ENCODE measurements at places on chromosomes 1 and 21. TPM values are rescaled to one million over a fixed set of nuclear protein-coding genes. Genes with fewer than 3 reads are reported as not detected.

GRCh38 chr1:230175163-230175747, 108.2 kb downstream of the GALNT2 start:
- DNase-seq, result no peak

DNA sequence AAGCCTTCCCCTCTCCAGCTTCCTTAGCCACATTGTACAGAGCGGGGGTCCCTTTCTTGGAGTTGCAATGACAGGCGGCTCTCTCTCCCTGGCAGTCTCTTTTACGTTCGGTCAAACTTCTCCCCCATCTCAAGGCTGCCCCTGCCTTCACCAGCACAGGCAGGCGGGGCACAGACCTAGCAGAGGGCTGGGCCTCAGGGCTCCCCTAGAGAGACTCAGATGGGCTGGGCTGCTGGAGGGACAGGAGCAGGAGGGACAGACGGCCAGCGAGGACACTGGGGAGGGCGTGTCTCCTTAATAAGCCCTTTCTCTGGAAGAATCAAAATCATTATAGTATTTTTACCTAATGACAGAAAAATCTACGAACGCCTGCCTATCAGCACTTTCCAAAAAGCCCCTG, 79.6 kb downstream of the CASZ1 start:
- no peak for DNase-seq

GRCh38 chr21:37462087-37462861, 95.7 kb downstream of the DYRK1A start:
- no peak for DNase-seq

DNA sequence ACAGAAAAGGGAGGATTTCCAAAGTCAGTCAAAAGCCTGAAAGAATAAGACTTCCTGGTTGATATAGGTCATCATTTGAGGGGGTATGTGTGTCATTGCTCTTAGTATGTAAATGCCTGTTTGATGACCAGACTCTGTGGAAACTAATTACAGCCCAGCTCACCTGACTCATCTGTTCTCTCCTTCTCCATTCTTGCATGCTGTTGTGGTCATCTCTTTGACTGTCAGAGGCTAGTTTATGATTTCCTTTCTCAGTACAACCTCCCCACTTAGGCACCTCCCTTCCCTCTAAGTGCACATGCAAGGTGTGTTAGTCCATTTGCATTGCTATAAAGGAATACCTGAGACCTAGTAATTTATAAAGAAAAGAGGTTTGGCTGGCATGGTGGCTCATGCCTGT, 2.4 kb upstream of the C1orf116 start:
- DNase-seq, result no peak

DNA sequence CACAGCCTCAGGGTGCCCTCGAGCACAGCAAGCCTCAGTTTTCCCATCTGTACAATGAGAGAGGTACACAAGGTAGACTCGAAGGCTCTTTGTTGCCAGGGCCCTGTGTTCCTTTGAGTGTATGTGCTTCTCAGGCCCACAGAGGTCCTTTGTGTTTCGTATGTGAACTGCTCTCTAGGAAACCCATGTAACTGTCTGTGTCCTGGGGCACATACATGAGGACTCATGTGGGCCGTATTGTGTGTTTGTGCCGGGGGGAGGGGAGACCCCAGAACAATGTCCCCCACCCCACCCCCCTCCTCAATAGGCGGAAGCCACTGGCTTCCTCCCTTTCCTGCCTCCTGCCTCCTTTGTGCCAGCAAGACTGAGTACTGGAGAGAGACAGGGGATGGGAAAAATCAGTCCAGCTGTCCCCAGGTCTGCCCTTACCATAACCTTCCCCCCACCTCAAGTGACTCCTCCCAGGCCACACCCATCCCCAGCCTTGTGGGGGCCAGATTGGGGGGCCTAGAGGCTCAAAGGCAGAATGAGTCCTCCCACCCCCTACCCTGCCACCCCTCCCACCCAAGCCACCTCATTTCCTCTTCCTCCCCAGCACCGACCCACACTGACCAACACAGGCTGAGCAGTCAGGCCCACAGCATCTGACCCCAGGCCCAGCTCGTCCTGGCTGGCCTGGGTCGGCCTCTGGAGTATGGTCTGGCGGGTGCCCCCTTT, at the start of gene TIE1:
TSS of gene TIE1 (plus strand) at position 605 of the 717 bp plus-strand sequence. CDS start at position 695, 90 bp downstream.
- DNase-seq, result no peak

GRCh38 chr1:9332513-9333143, 39.9 kb downstream of the SPSB1 start:
- no peak for DNase-seq

GRCh38 chr1:64881281-64881680, 85.1 kb downstream of the JAK1 start:
- no peak for DNase-seq

- DNase-seq, result no peak
These were observed 272.9 kb upstream of the CSF3R start for GRCh38 chr1:36755303-36756230.

DNA sequence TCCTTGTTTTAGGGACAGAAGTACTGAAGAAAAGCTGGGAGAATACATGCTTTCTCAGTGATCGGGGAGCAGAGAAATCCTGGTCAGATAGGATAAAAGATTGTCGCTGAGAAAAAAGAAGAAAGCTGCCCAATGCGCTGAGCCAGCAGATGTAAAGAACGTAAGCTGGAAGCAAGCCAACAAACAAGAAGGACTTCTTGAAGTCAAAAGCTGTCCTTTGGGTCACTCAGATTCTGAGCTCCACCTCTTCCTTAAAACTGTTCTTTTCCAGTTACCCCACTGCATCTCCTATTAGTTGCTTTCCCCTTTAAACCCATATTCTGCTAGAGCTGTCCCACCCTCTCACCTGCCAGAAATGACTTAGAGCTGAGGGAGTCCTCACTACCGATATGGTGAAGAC, 64.8 kb downstream of the GPR137B start:
- no peak for DNase-seq

DNA sequence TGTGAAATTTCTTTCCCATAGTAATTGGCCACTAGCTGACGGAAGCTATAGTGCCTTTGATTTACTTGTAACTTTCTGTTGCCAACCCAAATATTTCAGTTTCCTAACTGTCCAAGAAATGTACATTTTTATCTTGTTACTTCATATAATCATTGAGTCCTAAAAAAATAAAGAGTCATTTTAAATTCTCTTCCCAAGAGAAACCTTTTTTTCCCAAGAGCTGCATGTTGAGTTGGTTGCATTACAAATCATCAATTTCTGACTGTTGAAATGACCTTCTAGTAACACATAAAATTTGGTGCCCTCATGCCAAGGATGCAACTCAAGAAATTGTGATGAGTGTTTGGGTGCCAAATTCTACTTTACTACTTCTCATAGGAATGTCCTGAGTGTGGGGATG, 61.0 kb downstream of the HMCN1 start:
- no peak for DNase-seq

- no peak for DNase-seq
These were observed 36.5 kb downstream of the SLC66A1 start for GRCh38 chr1:19348441-19349198.

GRCh38 chr21:35077466-35077865, 28.4 kb upstream of the RUNX1 start:
- no peak for DNase-seq

DNA sequence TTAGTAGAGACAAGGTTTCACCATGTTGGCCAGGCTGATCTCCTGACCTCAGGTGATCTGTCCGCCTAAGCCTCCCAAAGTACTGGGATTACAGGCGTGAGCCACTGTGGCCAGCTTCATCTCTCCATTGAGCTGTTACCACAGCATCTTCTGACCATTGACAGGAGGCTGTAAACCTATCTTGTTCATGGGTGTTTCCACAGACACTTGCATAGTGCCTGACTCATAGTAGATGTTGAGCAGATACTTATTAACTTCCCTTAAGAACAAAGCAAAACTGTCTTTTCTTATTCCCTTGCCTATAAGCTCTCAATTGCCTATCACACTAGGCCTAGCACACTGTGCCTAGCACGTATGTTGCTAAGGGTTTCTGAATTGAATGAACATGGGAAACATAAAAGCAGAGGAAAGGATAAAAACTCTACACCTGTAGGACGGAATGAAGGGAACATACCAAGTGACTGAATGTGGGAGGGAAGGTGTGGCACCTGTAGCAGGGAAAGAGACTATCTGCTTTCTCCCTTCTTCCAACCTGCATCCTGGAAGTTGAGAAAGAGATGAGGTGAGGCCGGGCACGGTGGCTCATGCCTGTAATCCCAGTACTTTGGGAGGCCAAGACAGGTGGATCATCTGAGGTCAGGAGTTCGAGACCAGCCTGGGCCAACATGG, 1.2 kb upstream of the C1orf54 start:
- no peak for DNase-seq

- DNase-seq, result no peak
These were observed 111.0 kb downstream of the PTPN14 start for GRCh38 chr1:214440219-214440965.

- no peak for DNase-seq
These were observed 576.6 kb downstream of the ADGRL2 start for GRCh38 chr1:82377201-82377884.

DNA sequence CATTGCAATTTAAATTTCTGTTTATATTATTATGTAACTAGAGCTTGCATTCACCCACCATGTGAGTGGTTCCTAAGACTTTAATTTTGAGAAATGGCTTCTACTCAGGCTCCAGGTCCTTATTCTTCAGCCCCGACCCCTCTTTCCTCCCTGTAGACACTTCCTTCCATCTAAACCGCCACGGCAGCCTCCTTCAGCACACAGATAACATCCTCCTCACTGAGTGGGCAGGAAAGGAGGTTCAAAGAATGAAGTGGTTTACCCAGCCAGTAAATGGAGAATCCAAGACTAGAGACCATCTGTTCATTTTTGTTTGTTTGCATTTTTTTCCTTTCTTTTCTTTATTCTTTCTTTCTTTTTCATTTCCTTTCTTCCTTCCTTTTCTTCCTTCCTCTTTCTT, 37.1 kb upstream of the SOD1 start:
- no peak for DNase-seq

The KRTAP10-12 gene
- total RNA-seq, result not detected

The CFAP45 gene
- 0.18 TPM for total RNA-seq

The FCRL4 gene
- total RNA-seq, result not detected

The NUDT17 gene
- 5.3 TPM for total RNA-seq

The NCAM2 gene
- 34.0 TPM for total RNA-seq

The TPR gene
- total RNA-seq, result 140 TPM

The KIAA0040 gene
- 3.7 TPM for total RNA-seq

The TFF1 gene
- total RNA-seq, result 0.53 TPM

The ETV3L gene
- not detected for total RNA-seq

The ZNF648 gene
- 0.23 TPM for total RNA-seq

The SYT14 gene
- 1.7 TPM for total RNA-seq

All from mesothelial cell of epicardium (in vitro differentiated cells).